Stimulated activated CD4-positive, alpha-beta T cell treated with anti-CD3 and anti-CD28 coated beads, Interleukin-15, amount 100 ng/mL, for 1 hour (primary cell): ENCODE measurements at places on chromosomes 4 and X.

DNA sequence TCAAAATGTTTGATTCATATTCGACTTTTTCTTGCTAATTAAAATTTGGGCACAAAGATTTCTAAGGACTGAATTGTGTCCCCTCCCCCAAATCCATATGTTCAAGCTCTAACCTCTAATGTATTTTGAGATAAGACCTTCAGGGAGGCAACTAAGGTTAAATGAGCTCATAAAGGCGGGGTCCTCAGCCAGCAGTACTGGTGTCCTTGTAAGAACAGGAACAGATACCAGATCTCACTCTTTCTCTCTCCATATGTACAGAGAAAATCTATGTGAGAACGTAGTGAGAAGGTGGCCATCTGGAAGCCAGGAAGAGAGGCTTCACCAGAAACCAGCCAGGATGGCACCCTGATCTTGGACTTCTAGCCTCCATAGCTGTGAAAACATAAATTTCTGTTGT, 116.9 kb downstream of the VEGFC start:
- DNase-seq = no peak

- DNase-seq = no peak
Measured at GRCh38 chr4:123299212-123299691, 97.3 kb upstream of the SPRY1 start.

- no peak for DNase-seq
Measured at GRCh38 chr4:138562544-138562991, 320.4 kb upstream of the SLC7A11 start.

GRCh38 chr4:96675896-96676295, 836.0 kb downstream of the PDHA2 start:
- no peak for DNase-seq

- no peak for DNase-seq
Measured at GRCh38 chrX:19130628-19131027, 8.4 kb upstream of the ADGRG2 start.
